ENCODE measurements at places on chromosomes 6 and 20.

- DNase-seq: no peak
These were observed 24.7 kb downstream of the TBC1D7 start for GRCh38 chr6:13303668-13304017.

DNA sequence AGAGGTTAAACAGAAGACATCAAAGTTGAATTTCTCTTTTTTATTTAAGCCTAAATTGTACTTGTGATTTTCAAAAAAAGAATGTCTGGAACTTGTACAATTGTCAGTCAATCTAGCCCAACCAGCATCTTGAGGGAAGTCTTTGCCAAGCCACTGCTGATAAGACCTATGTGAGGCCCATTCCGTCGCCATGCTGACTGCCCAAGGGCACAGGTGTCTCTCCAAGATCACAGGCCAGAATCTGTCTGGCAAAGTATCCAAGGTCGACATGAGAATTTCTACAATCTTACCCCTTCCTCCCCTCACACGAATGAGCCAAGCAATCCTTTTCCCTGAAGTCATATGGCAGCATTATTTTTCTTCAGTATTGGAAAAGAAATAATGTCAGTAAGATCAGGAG lies 614.5 kb downstream of the CBLN4 start:
- no peak for DNase-seq

GRCh38 chr6:4533576-4533975 lies 242.6 kb upstream of the CDYL start:
- DNase-seq: no peak

DNA sequence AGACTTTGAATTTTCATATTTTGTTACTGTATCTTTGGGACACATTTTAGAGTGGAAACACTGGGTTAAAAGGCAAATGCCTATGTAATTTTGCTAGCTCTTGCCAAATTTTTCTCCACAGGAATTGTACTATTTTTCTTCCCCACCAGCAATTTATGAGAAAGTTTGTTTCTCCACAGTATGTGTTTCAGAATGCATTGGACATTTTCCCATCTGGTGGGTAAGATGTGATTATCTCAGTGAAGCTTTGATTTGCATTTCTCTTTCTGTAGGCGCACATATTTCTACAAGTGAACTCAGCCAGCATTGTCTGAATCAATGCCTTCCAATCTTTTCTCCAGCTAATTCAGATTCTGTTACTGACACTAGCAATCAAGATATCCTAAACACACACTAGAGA lies 157.8 kb downstream of the RCAN2 start:
- no peak for DNase-seq

GRCh38 chr6:158697811-158698210 lies 48.0 kb downstream of the SYTL3 start:
- DNase-seq: no peak

DNA sequence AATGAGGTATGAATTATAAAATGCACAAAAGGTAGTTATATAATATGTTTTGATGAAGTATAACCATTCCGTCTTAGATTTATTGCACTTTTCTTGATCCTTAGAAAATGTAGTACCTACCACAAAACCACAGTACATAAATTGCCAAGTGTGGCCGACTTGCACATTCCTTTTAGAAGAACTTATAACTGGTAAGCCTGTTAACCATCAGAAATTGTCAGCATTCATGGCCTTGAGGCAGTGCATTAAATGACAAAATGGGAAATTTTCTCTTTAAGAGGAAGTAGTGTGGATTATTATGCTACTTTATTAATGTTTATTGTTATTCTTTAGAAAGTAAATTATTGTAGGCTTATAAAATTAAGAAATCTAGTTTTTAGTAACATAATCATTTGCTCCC lies 29.6 kb downstream of the TAB2 start:
- DNase-seq: no peak

DNA sequence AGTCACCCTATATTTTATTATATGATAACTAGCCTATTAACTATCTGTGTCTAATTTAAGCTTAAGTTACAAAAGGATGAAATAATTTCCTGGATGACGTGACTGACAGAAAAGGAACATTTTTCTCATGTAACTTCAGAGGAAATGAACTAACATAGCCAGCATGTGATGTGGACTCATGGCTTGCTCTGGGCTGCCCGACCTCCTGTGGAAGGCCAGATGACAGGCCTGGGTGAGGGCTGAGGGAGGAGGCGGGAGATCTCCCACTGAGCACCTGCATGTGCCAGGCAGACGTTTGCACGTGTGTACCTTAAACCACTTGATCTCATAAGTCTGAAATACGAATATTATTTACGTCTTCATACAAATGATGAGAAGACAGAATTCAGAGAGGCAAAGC lies 321.1 kb downstream of the SYNE1 start:
- DNase-seq: no peak

DNA sequence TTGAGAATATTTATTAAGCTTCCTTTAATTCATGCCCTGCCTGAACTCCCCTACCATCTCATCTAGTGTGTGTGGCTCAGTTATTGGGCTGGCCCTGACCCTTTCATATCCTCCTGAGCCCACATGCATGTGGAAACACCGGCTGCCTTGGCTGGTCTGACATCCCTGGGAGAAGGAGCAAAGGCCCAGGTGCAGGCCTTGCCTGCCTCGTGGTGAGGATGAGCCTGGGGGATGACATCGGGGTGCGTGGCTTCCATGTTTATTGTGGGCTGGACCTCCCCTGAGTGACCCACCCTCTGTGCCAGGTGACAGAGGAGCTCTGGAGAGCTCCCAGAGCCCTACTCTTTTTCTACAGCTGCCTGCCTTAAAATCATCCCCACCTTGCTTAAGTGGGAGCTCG lies 69.1 kb downstream of the FOXA2 start:
- no peak for DNase-seq

Data from A549 (cell line).